Stimulated activated naive CD8-positive, alpha-beta T cell treated with anti-CD3 and anti-CD28 coated beads, Interleukin-15, Interleukin-2, amounts not matched to agents 100 U/mL and 50 U/mL, for 24 hours (primary cell): ENCODE measurements at places on chromosomes 13 and 19.

- peak; percentile 36 for DNase-seq
Measured at GRCh38 chr19:15508035-15508710, at the start of gene CYP4F22. Gene CYP4F22, plus strand, starts transcription at chr19:15508525. Its CDS starts 16,812 bp downstream, at chr19:15525337.

DNA sequence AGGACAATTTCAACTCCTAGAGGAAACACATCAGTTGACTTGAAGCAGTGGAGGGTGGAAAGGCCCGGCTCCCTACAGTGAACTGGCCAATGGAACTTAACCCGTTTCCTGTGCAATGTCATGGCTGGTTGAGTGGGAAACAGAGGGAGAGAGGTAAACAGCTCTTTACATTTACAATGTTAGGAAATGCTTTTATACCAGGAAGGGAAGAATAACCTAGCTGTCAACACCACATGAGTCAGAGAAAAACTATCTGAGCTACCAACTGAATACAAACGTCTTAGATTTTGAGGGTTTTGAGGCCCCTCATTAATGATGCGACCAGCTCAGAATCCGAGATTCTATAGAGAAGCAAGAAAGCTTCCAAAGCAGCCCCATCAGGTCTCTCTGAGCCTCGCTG lies 36.7 kb downstream of the CARD8 start:
- DNase-seq = no peak

- DNase-seq = no peak
Measured at GRCh38 chr19:42272535-42272897, 3.5 kb downstream of the CIC start.

GRCh38 chr13:80299046-80299445 lies 41.9 kb downstream of the SPRY2 start:
- no peak for DNase-seq

- no peak for DNase-seq
Measured at GRCh38 chr19:50189331-50189730, 14.1 kb upstream of the MYH14 start.

DNA sequence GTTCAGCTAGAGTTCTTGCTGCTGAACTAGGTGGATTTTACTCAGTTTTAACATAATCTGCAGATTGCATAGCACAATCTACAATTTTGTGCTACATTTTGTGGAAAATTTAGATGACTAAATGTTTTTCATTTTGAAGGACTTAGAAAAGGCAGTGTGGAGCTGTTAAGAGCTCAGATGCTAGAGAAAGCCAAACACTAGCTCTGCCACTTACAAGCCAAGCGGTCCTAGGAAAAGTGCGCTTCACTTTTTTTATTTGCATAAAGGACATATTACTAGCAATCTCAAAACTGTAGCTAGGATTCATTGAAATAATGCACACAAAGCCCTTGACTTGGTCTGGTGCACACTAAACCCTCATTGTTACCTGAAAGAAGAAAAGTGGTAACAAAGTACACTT lies 8.1 kb upstream of the CSNK1A1L start:
- DNase-seq = no peak

- no peak for DNase-seq
Measured at GRCh38 chr13:93307136-93307535, 80.5 kb downstream of the GPC6 start.
